ENCODE measurements at places on chromosomes 3 and 15.

- no peak for DNase-seq
Measured at GRCh38 chr3:49630784-49631183, 43.4 kb upstream of the APEH start.

GRCh38 chr3:183532620-183533411 is 22.7 kb downstream of the KLHL6 start:
- DNase-seq: no peak

GRCh38 chr3:197169028-197169427 is 129.4 kb downstream of the DLG1 start:
- no peak for DNase-seq

GRCh38 chr3:120177707-120178306 is 83.6 kb upstream of the GSK3B start:
- peak; percentile 44 for DNase-seq

DNA sequence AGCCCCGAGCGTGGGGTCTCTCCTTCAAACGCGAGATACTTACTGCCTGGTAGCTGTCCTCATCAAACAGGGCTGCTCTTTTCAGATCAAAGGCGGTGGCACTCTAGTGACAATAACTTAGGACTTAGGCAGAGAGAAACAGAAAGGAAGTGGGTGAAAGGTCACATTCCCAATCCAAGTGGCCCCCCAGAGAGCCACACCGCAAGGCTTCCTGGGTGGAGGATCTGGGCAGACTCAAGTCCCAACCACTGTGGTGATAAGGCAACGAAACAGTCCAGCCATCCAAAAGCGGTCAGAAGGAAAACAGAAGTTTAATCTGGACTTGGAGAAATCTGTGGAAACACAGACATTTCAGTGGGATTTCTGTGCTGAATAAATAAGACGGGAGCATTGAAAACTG is 227.2 kb downstream of the ADAMTS17 start:
- DNase-seq: no peak

DNA sequence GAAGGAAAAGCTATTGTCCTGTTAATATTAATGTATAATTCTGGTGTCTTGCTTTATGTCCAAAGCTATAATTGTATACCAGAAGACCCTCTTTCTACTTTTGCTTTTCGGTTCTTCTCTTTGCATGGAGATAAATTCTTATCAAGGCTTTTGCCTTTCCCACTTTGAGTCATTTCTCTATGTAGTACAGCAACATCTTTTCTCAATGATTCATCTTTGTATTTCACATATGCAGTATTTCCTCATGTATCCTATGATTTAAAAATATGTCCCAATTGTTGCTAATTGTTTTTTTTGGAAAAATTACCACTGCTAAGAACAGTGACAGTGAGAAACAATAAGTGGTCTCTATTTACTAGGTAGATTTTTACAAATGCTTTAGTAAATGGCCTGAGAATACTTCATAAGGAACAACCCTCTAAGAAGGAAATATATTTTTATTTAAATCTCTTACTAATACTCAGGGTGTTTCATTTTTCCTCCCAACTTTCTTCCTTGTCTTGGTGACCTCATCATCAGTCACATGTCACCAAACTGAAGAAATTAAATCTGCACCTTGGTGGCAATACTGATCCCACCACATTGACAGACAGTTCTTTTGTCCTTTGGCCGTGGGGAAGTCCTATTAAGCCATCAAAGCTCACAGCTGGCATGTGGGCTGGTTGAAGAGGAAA is 290.6 kb downstream of the SATB1 start:
- peak; percentile 81 for DNase-seq

DNA sequence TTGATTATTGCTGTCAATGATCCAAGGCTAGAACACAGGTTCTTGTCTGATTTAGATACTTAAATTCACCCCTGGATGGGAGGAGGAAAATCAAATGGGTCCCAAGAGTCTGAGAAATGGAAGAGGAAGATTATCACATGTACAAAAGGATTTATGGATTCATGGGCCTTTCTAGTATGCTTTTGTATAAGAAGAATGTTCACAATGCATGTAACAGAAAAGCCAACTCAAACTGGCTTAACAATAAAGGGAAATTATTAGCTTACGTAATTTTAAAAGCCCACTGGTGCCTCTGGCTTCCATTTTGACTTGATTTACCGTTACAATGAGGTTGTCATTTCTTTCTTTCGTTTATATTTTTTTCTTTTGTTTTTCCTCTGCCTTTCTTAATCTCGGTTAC is 782.5 kb upstream of the GRM7 start:
- no peak for DNase-seq

- no peak for DNase-seq
Measured at GRCh38 chr3:23106666-23107065, 96.5 kb upstream of the UBE2E2 start.

- no peak for DNase-seq
Measured at GRCh38 chr15:29283381-29283780, 13.8 kb upstream of the NSMCE3 start.

GRCh38 chr3:174651951-174652350 is 207.2 kb upstream of the NAALADL2 start:
- DNase-seq: no peak

DNA sequence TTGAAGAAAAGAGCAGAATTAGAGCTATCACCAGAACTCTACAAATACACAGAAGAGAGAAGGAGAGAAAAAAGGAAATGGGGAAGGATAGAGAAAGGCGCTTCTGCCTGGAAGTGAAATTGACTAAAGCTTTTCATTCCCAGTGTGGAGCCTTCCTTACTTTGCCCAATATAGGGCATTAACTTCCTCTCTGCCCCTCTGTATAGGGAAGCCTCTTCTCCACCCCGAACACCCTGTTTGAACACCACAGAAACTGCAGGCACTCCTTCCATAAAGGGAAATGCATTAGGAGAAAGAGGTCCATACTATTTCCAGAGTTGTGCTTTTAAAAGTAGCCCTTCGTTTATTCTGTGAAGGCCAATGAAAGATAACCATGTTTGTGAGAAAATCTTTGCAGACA is 248.5 kb downstream of the RAP2B start:
- no peak for DNase-seq

GRCh38 chr3:175266478-175266877 is 407.3 kb downstream of the NAALADL2 start:
- DNase-seq: peak; percentile 69
